Fibroblast of skin of abdomen (primary cell): ENCODE measurements at places on chromosomes 5 and 9.
A peak's percentile ranks its signal among the peaks of the same experiment; 100 is the strongest.

DNA sequence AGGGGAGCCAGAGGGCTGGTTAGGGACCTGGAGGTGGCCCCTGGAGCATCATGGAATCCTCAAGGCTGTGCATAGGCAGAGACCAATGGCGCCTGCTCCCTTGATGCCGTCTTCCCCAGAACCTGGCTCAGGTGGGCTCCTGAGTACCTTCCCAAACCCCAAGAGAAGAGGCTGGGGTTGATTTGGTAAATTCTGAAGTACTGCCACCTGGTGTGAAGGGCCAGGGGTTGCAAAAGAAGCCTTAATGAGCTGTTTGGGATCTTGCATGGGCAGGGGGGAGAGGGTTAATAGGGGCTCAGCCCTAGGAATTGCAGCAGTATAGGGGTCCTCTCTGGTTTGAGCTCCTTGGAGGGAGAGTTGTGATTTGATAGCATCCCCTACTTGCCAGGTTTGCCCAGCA is 52.1 kb downstream of the CYSTM1 start:
- no peak for DNase-seq

- DNase-seq = no peak
These were observed 505.5 kb downstream of the CTNND2 start for GRCh38 chr5:11398728-11399127.

DNA sequence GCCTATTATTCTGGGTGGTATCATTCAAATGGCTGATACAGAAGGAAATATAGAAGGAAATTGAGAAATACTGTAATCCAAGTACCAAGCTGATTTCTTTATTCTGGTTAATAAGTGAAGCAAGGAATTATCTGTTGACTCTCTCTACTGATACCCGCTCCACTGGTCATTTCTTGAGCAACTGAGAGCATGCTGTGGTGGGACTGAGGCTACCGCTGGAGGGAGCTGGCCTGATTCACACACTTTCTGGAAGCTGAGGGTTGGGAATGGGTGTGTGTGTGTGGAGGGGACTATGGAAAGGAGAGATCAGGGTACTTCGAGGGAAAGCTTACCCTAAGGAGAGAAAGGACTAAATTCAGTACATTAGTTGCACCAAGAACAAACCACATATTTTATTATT is 104.1 kb downstream of the UGCG start:
- no peak for DNase-seq

GRCh38 chr9:19216466-19216865 is 14.0 kb upstream of the DENND4C start:
- no peak for DNase-seq

GRCh38 chr9:27386571-27387091 is 89.7 kb upstream of the EQTN start:
- DNase-seq = no peak

DNA sequence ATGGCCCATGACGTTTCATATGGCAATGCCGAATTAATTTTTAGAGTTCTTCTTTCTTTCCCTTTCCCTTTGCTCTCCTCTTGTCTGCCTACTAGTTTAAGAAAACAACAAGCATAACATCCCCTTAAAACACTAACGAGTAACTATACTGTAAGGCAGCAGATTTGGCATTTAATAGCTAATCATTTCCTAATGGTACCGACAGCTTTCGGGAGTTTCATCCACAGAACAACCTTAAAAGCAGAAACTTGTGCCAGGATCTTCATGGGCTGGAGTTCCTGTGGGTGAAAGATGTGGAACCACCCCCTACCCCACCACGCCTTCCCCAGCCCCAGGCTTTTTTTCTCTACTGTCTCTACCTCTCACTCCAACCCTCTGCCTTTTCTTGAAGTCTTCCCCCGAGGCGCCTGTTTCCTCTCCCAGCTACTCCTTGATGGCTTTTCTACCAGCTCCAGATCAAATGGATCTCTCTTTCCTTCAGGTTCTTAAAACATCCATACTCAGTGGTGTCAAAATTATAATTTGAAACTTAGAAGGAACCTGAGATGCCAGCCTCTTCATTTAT is 319.5 kb downstream of the PIK3R1 start:
- no peak for DNase-seq

DNA sequence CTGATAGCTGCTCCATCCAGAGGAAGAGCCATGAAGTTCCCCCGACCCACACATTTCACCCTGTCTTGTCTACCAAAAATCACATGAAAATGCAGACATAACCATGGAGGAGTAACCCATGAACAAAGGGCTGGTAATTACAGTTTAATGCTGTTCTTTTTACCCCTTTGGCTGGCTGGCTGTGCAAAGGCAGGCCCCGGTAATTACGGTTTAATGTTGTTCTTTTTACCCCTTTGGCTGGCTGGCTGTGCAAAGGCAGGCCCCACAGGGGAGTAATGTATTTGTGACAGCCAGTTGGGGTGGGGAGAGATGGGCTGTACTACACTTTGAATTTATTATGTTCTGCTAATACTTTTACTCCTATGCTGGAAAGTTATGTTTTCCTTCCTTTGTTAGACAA is 41.7 kb downstream of the PIK3R1 start:
- no peak for DNase-seq

DNA sequence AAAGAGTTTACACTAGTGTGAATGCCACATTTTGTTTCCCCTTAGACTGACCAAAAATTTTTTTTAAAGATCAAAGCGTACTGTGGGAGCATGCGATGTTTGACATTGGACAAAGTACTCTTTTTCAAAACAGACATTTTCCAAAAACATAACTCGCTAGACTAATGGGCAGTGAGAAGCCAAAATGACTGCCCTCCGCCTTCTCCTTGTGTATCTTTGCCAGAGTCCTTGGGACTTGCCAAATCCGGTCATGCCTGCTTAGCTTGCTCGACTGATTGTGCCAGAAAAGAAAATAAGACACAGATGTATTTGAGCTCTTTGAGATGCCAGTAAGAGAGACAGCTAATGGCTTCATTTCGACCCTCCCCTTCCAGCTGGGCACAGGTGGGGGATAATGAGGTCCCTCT is 157.5 kb downstream of the MAPKAP1 start:
- DNase-seq = no peak

DNA sequence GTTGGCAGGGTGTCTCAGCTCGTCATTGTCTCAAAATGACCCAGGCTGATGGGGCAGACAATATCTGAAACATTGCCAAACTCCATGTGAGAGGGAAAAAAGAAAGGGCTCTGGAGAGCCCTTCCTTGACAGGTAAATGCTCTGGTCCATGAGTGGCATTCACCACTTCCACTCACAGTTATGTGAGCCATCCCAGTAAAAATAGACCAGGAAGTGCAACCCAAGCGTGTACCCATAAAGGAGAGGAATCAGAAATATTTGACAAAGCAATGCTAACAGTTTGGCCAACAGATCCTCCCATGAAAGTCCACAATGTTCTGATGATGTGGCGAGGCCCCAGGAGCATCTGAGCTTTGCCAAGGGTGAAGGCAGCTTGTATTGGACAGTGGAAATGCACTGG is 49.4 kb downstream of the ASTN2 start:
- DNase-seq = no peak

GRCh38 chr9:114223564-114224246 is 68.4 kb downstream of the COL27A1 start:
- DNase-seq = peak; percentile 62
